ENCODE measurements at places on chromosomes 16 and 17.

DNA sequence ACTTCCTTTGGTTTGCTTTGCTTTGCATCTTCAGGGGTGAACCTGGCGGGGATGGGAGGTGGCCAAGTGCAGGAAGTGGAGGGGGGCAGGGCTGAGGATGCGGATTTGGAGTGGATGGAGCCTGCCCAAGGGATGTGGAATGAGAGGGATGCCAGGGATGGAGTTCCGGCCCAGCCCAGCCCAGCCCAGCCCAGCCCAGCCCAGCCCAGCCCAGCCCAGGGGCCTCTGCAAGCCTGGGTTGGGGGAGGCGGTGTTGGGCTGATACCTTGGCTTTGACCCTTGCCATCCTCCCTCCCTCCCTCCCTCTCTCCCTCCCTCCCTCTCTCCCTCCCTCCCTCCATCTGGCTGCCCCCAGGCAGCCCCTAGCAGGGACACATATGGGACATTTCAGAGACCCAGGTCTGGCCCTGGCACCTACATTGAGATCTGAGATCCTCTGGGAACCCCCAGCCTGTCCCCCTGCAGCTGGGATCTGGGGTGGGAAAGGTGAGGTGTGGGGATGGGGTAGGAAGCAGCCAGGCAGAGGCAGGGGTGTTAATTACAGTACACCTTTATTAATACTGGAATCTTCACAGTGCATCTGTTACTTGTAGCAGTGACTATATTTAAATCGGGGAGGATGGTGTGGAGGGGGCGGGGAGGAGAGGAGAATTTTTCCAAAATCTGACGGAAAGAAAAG is 14.5 kb downstream of the IL34 start:
- no peak for DNase-seq

GRCh38 chr17:80923211-80924110 is 68.2 kb upstream of the CHMP6 start:
- no peak for DNase-seq

GRCh38 chr17:49926886-49927285 is 42.1 kb upstream of the DLX4 start:
- no peak for DNase-seq

GRCh38 chr17:29114141-29114540 is 66.1 kb downstream of the MYO18A start:
- no peak for DNase-seq

- no peak for DNase-seq
These were observed 547.2 kb upstream of the CDH8 start for GRCh38 chr16:62583414-62583813.

GRCh38 chr17:62162898-62163297 is 97.8 kb upstream of the MED13 start:
- DNase-seq = no peak

- no peak for DNase-seq
These were observed at the start of gene MEFV for GRCh38 chr16:3256146-3256865. Gene MEFV (minus strand): TSS chr16:3256633. CDS start chr16:3256587, 46 bp downstream.

GRCh38 chr17:63189082-63189481 is 223.0 kb downstream of the TANC2 start:
- no peak for DNase-seq

DNA sequence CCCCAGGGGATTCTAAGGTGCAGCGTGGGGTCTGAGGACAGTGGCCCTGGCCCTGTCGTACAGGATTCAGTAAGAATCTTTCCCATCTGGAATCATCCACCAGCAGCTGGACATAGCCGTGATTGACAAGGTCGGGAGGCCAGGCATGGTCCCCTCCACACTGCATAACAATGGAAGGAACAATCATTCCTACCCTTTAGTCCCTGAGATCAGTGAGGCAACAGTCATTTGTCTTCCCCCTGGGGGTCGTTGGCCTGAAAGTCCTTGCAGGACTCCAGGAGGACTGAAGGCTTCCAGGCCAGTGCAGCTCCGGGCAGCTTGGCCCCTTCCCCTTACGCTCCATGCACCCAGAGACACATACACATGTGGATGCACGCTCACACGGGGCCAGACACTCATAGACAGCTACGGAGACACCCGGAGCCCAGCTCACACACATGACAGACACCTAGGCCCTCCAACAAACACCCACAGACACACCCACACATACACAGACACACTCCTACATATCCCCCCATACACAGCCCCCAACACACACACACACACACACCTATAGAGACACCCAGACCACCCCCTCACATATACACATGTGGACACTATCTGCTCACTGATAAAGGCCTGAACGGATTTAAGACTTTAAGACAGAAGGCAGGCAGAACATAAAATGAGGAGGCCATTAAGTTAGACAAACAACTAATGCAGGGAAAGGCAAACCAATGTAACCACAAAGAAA is 42.9 kb downstream of the LITAF start:
- no peak for DNase-seq

- DNase-seq = peak; percentile 7
These were observed 23.4 kb downstream of the ADAT1 start for GRCh38 chr16:75599452-75600277.

- DNase-seq = no peak
These were observed 49.6 kb upstream of the NKD1 start for GRCh38 chr16:50498431-50499155.

GRCh38 chr17:49911719-49912118 is 57.3 kb upstream of the DLX4 start:
- DNase-seq = no peak

Measured in amygdala (tissue), 56 donors.